Pericardium fibroblast (primary cell): ENCODE measurements at places on chromosomes 1 and 21. TPM values are rescaled to one million over a fixed set of nuclear protein-coding genes. Genes with fewer than 3 reads are reported as not detected.

The CBR1 gene
- total RNA-seq: 103 and 104 TPM in 2 replicates

The EXO1 gene
- 0.58 and 2.1 TPM in 2 replicates for total RNA-seq

The KIF26B gene
- total RNA-seq: 11.6 and 12.4 TPM in 2 replicates

The IGSF5 gene
- 0.23 TPM in 1 of 2 replicates, not detected in the other for total RNA-seq
